ENCODE measurements at places on chromosomes 16 and 17.

- no peak for DNase-seq
Observed at GRCh38 chr16:5042574-5043171, 8.9 kb upstream of the NAGPA start.

DNA sequence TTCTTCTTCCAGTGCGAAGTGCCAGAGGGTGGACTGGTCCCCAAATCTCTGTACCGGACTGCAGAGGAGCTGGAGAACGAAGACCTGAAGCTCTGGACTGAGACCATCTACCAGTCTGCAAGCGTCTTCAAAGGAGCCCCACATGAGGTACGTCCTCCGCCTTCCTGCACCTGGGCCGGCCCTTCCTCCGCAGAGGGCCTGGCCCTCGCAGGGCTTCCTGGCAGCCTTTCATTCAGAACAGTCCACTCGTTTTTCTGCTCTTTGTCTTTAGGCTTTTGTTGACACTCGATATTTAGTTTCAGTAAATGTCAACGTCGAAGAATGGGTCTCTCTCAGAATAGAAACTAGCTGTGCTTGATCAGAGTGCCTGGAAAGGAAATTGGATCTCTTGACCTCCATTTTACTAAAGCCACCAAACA lies 68.6 kb downstream of the SEC14L1 start:
- no peak for DNase-seq

- no peak for DNase-seq
Observed at GRCh38 chr16:643050-643368, 1.4 kb downstream of the MCRIP2 start.

DNA sequence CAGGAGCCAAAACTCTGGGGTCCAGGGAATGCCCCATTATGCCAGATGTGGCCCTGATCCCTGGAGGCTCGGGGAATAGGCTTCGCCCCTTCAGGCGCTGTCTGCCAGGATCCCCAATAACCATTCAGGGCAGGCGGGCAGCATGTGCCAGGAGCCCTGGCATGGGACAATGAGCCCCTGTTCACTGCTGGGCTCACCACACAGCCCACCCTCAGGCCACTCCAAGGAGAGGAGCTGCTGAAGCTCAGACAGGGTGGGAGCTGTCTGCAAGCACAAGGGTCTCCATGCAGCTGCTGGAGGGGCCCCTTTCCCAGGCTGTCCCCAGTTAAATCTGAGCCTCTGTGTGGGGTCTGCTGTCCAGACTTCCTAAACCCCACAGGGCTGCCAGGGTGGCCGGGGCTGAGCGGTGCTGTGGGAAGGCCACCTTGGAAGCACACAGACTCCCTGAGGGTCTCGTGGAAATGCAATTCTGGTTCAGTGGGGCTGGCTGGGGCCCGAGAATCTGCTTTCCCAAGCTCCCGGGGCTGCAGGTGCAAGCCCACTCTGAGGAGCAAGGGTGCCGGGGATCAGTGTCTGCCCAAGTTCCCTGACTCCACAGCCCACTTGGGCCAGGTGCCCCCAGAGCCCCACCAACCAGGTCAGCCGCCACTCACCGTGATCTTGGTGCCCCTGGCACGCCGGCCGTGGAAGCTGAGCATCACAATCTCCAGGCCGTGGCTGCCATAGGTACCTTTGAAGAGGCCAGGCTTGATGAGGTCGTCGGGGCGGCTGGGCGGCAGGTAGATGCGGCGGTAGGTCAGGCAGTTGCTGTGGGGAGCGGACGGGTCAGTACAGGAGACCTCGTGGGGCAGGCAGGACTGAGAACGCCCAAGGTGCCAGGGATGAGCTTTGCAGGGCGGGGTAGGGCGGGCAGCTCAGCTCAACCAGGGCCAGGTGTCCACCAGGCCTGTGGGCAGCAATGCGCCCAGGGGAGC lies 17.7 kb upstream of the C16orf95 start:
- DNase-seq, result no peak

DNA sequence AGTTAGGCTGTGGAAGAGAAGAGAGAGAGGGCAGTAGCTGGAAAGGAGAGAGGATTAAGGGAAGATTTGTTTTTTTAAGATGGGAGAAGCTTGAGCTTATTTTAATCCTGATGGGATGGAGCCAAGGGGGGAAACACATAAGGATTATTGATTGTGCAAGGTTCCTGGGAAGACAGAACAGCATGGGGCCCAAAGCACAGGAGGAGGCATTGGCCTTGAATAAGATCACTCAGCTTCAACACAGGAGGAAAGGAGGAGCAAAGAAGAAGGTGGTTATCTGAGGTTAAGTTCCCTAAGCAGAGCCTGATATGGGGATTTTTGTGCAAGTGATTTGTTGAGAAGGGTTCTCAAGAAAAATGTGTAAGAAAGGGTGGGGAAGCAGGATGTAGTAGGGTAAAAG lies 169.8 kb downstream of the ABCC12 start:
- no peak for DNase-seq

DNA sequence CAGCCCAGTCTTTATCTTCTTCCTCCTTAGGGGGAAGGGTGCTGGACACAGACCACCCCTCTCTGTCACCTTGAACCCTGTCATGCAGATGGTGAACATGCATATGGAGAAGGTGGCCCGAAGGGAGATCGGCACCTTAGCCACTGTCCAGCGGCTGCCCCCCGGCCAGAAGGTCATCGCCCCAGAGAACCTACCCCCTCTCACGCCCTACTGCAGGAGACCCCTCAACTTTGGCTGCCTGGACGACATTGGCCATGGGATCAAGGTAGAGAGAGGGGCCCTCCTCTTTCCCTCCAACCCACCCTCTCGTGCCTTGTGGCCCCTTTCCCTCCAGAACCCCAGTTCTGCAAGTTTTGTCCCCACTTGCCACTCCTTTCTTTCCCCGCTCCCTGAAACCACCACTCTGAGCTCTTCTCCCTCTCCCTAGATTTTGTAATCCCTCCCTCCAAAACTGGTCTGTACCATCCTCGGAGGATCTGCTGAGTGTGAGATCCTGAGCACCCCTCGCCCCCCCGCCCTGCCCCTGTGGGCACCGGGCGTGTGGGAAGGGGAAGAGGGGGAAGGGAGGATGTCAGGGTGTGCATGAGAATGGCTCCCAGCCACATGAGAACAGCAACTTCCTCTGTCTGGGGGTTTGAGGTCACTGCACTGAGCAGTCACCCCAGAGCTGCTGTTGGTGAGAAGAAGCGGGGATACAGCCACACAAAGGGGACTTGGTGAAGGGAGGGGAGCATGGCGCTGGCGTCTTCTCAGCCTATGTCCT lies 7.3 kb downstream of the ABI3 start:
- DNase-seq, result peak; percentile 74

- no peak for DNase-seq
Observed at GRCh38 chr16:53078765-53079485, 24.1 kb downstream of the CHD9 start.

GRCh38 chr17:13704333-13704732 lies 102.6 kb upstream of the HS3ST3A1 start:
- no peak for DNase-seq

GRCh38 chr16:89146211-89147005 lies 25.1 kb upstream of the CDH15 start:
- no peak for DNase-seq

DNA sequence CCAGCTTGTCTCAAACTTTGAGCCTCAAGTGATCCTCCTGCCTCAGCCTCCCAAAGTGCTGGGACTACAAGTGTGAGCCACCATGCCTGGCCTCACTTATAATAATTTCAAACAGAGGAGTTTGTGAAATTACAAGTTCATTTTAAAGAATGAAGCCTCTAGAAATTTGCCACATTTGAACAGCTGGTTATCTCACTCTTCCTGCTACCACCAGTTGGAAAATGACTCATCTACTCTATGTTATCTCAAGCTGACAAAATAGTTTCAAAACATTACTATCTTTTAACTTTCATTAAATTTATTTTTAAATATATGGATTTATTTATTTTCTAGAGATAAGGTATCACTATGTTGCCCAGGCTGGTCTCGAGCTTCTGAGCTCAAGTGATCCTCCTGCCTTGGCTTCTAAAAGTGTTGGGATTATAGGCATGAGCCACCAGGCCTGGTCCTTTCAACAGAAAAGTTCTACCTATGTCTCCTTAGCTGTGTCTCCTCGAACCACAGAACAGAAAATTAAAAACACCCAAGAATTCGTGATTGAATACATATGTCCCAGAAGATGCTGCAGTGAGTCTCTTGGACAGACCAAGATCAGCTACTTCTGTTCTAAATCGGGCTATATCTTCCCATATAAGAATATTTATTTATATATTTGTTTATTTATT lies 47.6 kb downstream of the MYH13 start:
- DNase-seq, result no peak

GRCh38 chr16:75208242-75208825 lies 1.4 kb upstream of the CTRB2 start:
- no peak for DNase-seq

DNA sequence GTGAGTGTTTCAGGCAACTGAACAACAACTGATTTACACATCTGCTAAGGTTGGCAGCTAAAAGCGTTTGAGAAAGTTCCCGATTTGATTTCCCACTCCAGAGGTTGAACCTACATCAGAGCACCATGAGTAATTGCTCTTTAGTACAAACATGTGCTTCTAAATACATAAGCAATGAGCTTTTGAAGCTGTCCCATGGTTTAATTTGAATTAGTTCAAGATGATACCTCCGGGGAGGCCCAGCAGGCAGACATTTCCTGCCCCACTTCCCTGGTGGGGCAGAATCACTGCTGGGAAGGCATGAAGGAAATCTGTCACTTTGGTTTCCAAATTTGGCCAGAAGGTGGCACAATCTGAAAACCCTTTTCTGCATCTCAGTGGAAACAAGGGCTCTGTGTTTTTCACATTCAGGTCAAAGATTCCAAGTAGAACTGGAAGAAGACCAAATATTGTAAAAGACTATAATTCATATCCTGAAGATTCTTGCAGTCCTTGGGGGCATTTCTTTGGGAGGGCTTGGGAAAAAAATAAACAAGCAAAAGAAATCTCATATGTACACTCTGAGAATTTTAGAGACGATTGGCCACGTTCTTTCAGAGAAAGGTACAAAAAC lies 176.2 kb upstream of the FAM20A start:
- no peak for DNase-seq

DNA sequence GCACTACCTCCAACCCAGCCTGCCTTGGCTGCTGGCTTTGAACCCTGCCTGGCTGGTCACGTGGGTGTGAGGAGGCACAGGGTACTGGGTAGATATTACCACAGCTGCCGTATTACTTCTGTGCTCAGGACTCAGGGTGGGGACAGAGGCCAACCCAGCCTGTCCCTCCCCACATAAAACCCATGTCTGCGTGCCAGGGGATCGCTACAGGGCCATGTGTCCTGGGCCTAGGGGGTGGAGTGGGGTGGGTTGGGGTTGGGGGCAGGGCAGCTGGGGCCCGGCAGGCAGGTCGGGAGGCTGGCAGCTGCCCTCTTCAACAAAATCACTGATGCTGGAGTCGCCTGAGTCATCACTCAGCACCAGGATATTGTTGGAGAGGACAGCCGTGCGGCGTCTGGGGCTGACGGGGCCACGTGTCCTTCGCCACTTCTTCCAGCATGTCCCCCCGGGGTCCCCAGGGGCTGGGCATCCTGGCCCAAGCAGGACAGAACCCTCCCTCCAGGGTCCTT lies 39.7 kb upstream of the PVALEF start:
- DNase-seq, result no peak

DNA sequence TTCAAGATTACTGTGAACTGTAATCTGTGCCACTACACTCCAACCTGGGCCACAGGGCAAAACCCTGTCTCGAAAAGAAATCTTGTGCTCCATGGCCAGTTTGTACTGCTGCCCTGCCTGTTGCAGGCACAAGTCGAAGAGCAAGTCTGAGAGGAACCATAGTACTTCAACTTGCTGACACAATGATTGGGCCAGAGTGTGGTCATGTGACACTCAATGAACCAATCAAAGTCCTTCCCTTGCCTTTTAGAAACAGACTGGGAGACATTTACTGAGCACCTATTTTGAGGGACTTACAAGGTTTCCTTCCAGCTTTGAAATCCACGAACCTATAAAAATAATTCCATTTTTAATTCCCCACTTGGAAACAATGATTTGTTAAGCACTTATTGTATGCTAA lies 39.8 kb upstream of the TMC5 start:
- DNase-seq, result no peak

GRCh38 chr17:50815400-50815799 lies 20.0 kb upstream of the WFIKKN2 start:
- no peak for DNase-seq

GRCh38 chr17:19248928-19249574 lies 11.9 kb downstream of the EPN2 start:
- DNase-seq, result no peak

- DNase-seq, result no peak
Observed at GRCh38 chr17:83131401-83132011, 52.1 kb downstream of the METRNL start.

GRCh38 chr17:39738983-39739884 lies 1.5 kb downstream of the GRB7 start:
- DNase-seq, result no peak

GRCh38 chr16:75254359-75254837 lies 3.0 kb upstream of the BCAR1 start:
- no peak for DNase-seq

DNA sequence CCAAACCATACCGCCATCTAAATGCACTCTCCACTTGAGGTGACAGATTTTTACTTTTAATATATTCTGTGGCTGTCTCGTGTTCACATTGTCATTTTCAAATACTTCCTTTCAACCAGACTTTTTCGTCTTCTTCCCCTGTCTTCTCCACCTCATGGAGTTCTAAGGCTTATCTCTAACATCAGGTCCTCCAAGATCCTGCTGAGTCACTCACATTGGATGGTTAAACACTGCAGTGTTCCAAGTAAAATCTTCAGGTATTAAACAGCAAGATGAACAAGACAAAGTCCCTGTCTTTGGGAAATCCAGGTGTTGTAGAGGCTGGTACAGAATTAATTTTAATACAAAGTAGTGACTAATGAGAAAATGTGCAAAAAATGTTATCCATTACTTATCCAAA lies 330.2 kb upstream of the KIF2B start:
- no peak for DNase-seq

DNA sequence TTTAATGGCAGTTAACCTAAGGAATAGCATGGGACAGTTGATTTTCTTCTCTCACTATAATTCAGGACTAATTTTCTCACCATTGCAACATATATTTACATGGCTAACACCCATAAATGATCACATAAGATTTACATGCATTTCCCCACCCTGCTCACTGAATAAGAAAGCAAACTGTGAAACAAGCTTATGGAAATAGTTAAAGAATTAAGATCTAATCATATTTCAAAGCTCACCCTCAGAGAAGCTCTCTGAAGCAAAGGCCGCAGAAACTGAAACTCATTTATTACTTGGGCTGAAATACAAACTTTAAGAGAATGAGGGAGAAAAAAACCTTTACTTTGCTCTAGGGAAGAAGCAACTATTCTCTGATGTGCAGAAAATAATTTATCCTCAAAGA lies 218.7 kb upstream of the AXIN2 start:
- DNase-seq, result no peak

GRCh38 chr17:79159926-79160325 lies 85.3 kb downstream of the ENGASE start:
- DNase-seq, result no peak

- DNase-seq, result no peak
Observed at GRCh38 chr16:31386157-31386984, 6.8 kb upstream of the ITGAD start.

DNA sequence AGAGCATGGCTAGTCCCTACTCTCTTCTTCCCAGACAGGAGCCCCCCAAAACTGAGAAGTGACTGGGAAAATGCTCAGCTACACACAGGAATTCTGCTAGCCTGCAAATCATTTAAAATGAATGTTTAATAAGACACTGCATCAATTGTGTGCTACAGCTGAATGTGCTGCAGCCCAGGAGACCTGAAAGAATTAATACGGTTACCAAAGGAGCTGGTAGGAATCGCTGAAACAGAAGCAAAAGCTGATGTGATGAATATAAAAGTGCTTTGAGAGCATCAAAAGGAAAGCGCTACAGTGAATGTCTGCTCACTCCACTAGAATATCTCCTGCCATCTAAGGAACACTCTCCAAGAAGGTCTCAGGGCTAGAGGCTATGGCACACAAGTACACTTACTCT lies 3.7 kb downstream of the GRIN2A start:
- no peak for DNase-seq

All from NK-92 treated with Interleukin-12 subunit alpha and Interleukin-12 subunit beta, amount 100 ng/mL, for 24 hours (cell line).